ENCODE measurements at places on chromosomes 2 and 18.
A peak's percentile ranks its signal among the peaks of the same experiment; 100 is the strongest.

DNA sequence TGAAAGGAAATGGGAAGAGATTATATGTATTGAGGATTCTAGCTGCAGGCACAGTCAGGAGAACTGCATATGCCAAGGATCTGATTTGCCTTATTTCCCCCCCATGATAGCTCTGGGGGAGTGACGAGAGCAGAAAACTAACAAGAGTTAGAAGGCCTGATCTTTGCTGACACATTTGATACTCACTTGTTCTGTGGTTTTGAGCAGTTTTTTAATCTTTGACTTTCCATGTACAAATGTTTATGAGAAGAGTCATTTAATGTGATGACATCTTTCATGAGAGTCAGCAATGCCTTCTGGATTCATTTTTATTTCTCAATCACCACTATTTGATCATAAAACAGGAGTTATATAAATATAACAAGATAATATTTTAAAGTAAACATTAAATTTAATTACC lies 12.7 kb upstream of the SERPINB7 start:
- H3K27ac ChIP-seq = no peak overlapping the region
- no peaks in the 10 kb centered on the region for H3K36me3 ChIP-seq
- DNase-seq = no peak
- no peak overlapping the region for H3K4me3 ChIP-seq
- H3K27me3 ChIP-seq = no peaks in the 10 kb centered on the region

DNA sequence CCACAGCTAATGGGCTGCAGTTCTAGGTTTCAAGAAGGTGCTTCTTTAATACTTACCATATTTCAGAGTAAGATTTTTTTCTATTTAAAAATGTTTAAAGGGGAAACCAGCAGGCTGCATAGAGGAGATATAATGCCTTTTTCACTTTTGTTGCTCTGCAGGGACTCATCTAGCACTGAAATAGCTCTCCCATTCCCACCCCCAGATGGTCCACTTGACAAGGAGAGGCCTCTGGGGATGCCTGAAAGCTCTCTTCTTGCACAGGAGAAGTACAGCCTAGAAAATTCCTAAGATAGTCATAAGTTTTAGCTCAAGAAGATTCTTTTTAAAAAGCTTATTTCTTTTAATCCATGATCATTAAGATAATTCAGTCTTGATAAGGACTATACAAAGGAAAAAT lies 126.4 kb downstream of the CDH2 start:
- no peak overlapping the region for H3K4me3 ChIP-seq
- H3K4me1 ChIP-seq = peaks cover 1% of the 10 kb centered on the region
- no peak for DNase-seq
- no peaks in the 10 kb centered on the region for H3K36me3 ChIP-seq
- no peaks in the 10 kb centered on the region for H3K27me3 ChIP-seq

- H3K4me3 ChIP-seq = no peak overlapping the region
- H3K36me3 ChIP-seq = no peaks in the 10 kb centered on the region
- no peaks in the 10 kb centered on the region for H3K27me3 ChIP-seq
- DNase-seq = no peak
These were observed 119.2 kb downstream of the ACKR3 start for GRCh38 chr2:236688563-236689392.

GRCh38 chr2:86055314-86055713 lies 50.4 kb downstream of the POLR1A start:
- DNase-seq = no peak
- peaks cover 14% of the 10 kb centered on the region for H3K36me3 ChIP-seq
- H3K27me3 ChIP-seq = no peaks in the 10 kb centered on the region
- H3K4me3 ChIP-seq = no peak overlapping the region

DNA sequence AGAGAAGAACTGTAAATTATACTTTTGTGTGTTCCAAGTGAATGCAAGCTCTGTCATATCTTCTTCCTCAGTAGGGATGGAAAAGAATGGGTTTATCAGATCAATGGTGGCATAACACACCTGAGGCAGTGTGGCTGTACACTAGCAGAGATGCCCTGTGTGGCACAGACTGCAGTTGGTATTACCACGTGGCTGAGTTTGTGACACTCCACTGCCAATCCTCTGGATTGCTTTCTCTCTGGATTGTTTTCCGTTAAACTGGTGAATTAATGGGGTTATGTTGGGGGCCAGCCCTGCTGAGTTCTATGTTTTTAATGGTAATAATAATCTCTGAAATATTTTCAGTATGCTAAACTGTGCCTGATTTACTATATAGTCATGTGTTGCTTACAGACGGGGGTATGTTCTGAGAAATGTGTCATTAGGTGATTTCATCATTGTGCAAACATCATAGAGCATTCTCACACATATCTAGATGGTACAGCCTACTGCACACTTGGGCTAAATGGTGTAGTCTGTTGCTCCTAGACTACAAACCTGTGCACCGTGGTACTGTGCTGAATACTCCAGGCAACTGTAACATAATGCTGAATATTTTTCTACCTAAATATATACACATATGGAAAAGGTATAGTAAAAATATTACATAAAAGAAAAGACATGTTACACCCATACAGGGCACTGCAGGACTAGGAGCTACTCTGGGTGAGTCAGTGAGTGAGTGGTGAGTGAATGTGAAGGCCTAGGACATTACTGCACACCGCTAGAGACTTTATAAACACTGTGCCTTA lies 84.7 kb upstream of the ST6GAL2 start:
- no peak overlapping the region for H3K27ac ChIP-seq
- no peaks in the 10 kb centered on the region for H3K4me1 ChIP-seq
- H3K27me3 ChIP-seq = no peaks in the 10 kb centered on the region
- H3K36me3 ChIP-seq = no peaks in the 10 kb centered on the region
- DNase-seq = no peak
- no peak overlapping the region for H3K4me3 ChIP-seq

- peaks cover 15% of the 10 kb centered on the region for H3K4me1 ChIP-seq
- peak; percentile 60 for DNase-seq
- no peak overlapping the region for H3K4me3 ChIP-seq
These were observed 10.5 kb downstream of the COLEC12 start for GRCh38 chr18:490024-490366.

DNA sequence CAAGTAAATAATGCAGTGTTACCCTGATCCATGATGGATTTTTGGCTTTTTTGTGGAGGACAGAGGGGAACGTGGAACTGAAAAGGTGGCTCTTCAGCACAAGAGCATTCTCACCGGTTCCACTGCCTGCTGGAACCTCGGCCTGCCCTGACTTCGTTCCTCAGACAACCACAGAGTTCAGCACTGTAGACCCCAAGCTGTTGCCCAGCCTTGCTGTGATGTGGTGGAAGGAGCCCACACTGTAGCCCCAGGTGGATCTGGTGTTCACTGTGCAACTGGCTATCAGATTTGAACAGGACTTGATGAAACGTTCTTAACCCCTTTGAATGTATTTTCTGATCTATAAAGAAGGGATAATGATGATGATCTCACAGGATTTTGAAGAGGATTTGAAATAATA lies 293.5 kb downstream of the TRIB2 start:
- no peak overlapping the region for H3K4me3 ChIP-seq
- H3K4me1 ChIP-seq = no peaks in the 10 kb centered on the region
- no peak for DNase-seq
- no peaks in the 10 kb centered on the region for H3K36me3 ChIP-seq

GRCh38 chr18:8081267-8081666 lies 514.2 kb downstream of the PTPRM start:
- peaks cover 6% of the 10 kb centered on the region for H3K4me1 ChIP-seq
- no peak overlapping the region for H3K27ac ChIP-seq
- H3K4me3 ChIP-seq = no peak overlapping the region
- no peaks in the 10 kb centered on the region for H3K36me3 ChIP-seq
- H3K27me3 ChIP-seq = no peaks in the 10 kb centered on the region
- no peak for DNase-seq
